ENCODE measurements at places on chromosomes 3 and 15. TPM values are rescaled to one million over a fixed set of nuclear protein-coding genes. Genes with fewer than 3 reads are reported as not detected.

Gene RSL24D1
- total RNA-seq = 116 TPM

GRCh38 chr15:78035321-78035751 lies 42.2 kb downstream of the TBC1D2B start:
- H3K36me3 ChIP-seq = peaks cover 42% of the 10 kb centered on the region
- peaks cover 91% of the 10 kb centered on the region for H3K4me1 ChIP-seq
- DNase-seq = no peak
- peak overlapping the region; percentile 84 for H3K27ac ChIP-seq
- H3K4me3 ChIP-seq = peak overlapping the region; percentile 17

GRCh38 chr3:188829576-188829975 lies 342.2 kb upstream of the TPRG1 start:
- H3K36me3 ChIP-seq = no peaks in the 10 kb centered on the region
- H3K4me3 ChIP-seq = no peak overlapping the region
- H3K4me1 ChIP-seq = peaks cover 7% of the 10 kb centered on the region
- no peak for DNase-seq

Gene CYP1A1
- 0.29 TPM for total RNA-seq

Gene MORC1
- not detected for total RNA-seq

- H3K36me3 ChIP-seq = peaks cover 2% of the 10 kb centered on the region
- H3K27ac ChIP-seq = no peak overlapping the region
These were observed 29.0 kb downstream of the CCDC80 start for GRCh38 chr3:112611752-112612515.

DNA sequence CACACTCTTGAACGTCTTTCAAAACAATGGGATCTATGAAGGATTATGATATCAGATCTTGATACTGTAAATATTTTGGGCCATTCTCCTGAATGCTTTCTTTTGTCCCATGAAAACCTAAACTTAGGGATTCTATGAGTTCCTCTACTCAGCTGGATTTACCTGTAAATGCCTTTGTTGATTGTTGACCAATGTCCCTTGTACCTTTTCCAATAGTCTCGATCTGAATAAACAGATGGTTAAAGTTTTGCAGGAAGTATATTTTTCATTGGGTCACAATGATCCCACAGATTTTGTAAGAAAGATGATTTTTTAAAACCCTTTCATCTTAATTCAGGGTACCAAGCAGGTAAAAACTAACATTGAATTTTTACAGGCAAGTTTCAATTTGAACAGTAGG lies 634.1 kb downstream of the FHIT start:
- no peak for DNase-seq
- H3K4me1 ChIP-seq = no peaks in the 10 kb centered on the region
- no peaks in the 10 kb centered on the region for H3K27me3 ChIP-seq
- H3K27ac ChIP-seq = no peak overlapping the region

- H3K27me3 ChIP-seq = no peaks in the 10 kb centered on the region
- DNase-seq = no peak
- H3K4me3 ChIP-seq = no peak overlapping the region
- H3K4me1 ChIP-seq = no peaks in the 10 kb centered on the region
- peaks cover 20% of the 10 kb centered on the region for H3K36me3 ChIP-seq
These were observed 14.6 kb downstream of the UBAP1L start for GRCh38 chr15:65100442-65100841.

Gene NEK10
- 0.57 TPM for total RNA-seq

DNA sequence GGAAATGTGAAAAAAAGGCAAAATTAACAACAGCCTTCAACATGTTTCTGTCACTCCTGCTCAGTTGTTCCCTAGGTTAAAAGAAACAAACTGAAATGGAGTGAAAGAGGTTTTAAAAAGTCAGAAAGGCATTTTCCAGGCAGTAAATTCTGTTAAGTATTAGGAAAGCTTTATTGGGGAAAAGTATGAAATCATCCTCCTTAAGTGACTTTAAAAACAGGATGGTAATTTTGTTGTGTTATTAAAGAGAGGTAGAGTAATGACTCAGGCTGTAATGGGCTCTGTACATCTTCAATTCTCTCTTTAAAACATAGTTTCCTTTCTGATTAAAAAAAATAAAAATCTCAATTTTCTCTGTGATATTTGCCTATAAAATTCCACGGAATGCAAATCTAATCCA lies 81.1 kb downstream of the OTOL1 start:
- H3K27me3 ChIP-seq = no peaks in the 10 kb centered on the region
- H3K4me1 ChIP-seq = no peaks in the 10 kb centered on the region
- H3K27ac ChIP-seq = no peak overlapping the region
- no peak overlapping the region for H3K4me3 ChIP-seq
- H3K36me3 ChIP-seq = no peaks in the 10 kb centered on the region
- DNase-seq = no peak

- DNase-seq = peak; percentile 86
- peak overlapping the region; percentile 100 for H3K27ac ChIP-seq
- H3K27me3 ChIP-seq = no peaks in the 10 kb centered on the region
These were observed 17.2 kb upstream of the ANKDD1A start for GRCh38 chr15:64894395-64895056.

DNA sequence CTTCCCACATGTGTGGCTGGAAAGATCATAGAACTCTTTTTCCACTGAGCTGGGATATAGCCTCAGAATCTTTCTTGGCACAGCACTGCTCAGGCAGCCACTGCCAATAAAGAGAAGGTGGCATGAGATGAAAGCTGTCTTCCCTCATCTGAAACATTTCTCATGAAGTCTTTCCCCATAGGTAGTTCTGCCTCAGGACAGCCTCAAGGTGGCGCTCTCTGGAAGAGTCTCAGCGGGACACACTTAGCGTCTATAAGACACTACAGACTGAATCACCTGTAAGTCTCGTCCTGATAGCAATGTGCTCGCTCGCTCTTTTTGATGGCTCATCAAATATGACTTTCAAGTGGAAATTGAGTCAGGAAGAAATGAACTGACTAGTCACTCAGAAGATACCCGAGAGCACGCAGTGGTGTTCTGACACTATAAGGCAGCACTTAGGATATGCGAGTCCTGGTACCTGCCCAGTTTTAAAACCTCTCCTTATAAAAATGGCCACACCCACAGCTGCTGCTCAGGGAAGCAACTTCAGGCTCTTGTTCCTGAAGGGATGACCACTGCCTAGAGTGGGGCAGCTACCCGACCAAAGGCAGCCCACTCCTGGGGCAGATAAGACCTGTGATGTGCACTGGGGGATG lies 269.5 kb downstream of the SUCLG2 start:
- peaks cover 25% of the 10 kb centered on the region for H3K4me1 ChIP-seq
- no peak overlapping the region for H3K27ac ChIP-seq
- no peak overlapping the region for H3K4me3 ChIP-seq
- no peak for DNase-seq

Gene NANOGP8
- total RNA-seq = not detected

DNA sequence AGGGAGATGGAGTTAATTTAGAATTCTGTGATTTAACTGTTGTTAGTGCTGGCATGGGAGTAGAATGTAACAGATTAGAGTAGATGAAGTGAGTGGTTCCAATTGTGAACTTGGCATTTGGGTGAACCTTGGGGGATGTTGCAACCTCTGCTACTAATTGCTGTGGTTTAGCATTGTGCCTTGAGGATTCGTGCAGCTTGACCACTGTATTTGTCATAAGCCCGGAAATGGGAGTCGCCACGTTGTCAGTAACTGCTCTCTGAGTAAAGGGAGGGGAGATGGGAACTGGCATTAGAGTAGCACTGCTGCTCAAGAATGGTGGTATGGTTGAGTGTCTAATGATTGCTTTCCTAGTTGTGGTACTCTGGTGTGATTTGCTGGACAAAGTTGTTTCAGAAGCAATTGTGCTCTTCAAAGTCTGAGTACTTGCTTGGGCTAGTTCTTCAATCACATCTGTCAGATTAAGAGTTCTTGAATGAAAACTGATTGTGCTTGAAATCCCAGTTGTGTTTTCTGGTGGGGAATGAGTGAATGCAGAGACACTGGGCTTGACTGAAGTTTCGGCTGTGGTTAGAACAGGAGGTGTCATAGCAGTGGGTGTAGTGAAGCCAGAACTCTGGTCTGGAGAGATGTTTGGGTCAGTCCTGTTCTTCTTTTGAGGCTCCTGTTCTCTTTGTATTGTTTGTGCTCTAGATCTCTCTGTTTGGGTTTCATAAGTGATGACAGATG lies 15.4 kb downstream of the IGSF10 start:
- no peak overlapping the region for H3K27ac ChIP-seq
- H3K36me3 ChIP-seq = no peaks in the 10 kb centered on the region
- DNase-seq = no peak
- H3K4me1 ChIP-seq = no peaks in the 10 kb centered on the region
- peaks cover 6% of the 10 kb centered on the region for H3K27me3 ChIP-seq

Gene KNG1
- not detected for total RNA-seq

Gene GABRA5
- total RNA-seq = not detected

DNA sequence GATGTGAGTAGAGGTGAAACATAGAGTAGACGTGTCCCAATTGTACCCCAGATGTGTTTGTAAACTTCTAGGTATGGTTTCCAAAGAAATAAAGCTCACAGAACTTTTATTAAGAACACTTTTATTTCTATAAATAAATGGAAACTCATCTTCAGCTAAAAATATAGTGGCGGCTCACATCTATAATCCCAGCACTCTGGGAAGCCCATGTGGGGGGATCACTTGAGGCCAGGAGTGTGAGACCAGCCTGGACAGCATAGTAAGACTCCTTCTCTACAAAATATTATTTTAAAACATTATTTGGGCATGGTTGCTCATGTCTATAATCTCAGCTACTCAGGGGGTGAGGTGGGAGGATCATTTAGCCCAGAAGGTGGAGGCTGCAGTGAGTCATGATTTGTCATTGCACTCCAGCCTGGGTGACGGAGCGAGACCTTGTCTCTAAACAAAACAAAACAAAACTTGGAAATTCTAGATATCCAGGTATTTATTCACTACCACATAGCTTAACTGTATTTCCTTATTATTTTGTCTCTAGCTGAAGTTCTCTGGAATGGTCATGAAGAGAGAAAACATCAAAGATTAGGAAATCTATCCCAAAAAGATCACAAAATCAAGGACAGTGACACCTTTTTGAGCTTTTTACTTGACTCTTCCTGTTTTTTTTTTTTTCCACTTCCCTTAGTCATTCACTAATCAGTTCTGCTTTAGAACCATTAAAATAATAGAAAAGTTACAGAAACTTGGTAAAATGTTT lies 258.1 kb downstream of the TIGIT start:
- no peaks in the 10 kb centered on the region for H3K4me1 ChIP-seq
- H3K4me3 ChIP-seq = no peak overlapping the region
- H3K36me3 ChIP-seq = no peaks in the 10 kb centered on the region
- no peak for DNase-seq

GRCh38 chr15:89999676-90000185 lies 1.4 kb upstream of the ZNF710 start:
- peak overlapping the region; percentile 45 for H3K4me3 ChIP-seq
- DNase-seq = no peak
- no peak overlapping the region for H3K27ac ChIP-seq
- H3K4me1 ChIP-seq = peaks cover 34% of the 10 kb centered on the region
- H3K36me3 ChIP-seq = peaks cover 3% of the 10 kb centered on the region

DNA sequence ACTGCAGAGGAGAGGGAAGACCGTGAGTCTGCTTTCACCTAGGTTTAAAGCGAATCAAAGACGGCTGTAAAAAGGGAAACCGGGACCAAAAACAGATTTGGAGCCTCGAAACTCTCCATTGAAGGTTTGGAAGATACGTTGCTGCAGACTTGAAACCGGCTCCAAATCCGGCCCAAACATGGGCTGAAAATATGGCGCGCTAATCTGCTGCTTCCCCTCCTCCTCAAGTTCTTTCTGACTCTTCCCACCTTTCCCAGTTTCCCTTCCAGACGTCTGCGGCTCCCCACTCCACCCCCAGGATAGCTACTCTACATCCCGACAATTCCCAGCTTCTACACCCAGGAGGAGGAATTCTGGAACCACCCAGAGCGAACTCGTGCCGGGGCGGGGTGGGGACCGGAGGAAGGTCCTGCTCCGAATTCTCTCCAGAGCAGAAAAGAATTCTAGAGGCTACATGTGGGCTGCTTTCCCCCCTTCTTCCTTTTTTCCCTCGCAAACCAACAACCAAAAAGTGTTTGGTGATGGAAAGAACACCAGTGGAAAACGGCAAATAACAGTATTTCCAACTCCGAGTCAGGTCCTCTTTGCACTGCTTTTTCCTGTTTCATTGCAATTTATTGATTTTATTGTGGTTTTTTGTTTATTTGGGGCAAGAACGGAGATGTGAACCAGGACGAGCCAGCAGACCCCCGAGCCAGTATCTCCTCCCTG lies 8.5 kb downstream of the EOMES start:
- H3K36me3 ChIP-seq = peaks cover 16% of the 10 kb centered on the region
- H3K4me1 ChIP-seq = peaks cover 37% of the 10 kb centered on the region
- peak overlapping the region; percentile 90 for H3K4me3 ChIP-seq
- no peak for DNase-seq

DNA sequence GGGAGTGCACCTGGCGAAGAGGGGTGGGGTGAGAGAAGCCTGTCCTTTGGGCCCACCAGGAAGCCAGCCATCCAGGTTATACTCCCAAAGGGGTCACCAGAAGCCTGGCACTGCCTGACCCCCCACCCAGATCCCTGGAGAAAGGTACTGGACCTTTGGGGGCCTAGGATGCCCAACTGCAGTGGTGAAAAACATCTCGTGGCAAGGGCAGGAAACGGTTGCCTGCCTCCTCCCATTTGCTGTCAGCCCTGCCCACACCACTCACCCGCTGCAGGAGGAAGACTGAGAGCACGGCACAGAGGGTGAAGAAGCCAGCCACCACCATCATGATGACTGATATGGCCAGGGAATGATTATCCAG lies 2.2 kb upstream of the ULK3 start:
- H3K27ac ChIP-seq = peak overlapping the region; percentile 98
- DNase-seq = peak; percentile 63
- peak overlapping the region; percentile 76 for H3K4me3 ChIP-seq
- peaks cover 39% of the 10 kb centered on the region for H3K36me3 ChIP-seq
- H3K27me3 ChIP-seq = no peaks in the 10 kb centered on the region

- DNase-seq = no peak
- no peak overlapping the region for H3K27ac ChIP-seq
- H3K4me3 ChIP-seq = no peak overlapping the region
- H3K27me3 ChIP-seq = no peaks in the 10 kb centered on the region
These were observed 156.0 kb downstream of the NAALADL2 start for GRCh38 chr3:175015056-175015635.

DNA sequence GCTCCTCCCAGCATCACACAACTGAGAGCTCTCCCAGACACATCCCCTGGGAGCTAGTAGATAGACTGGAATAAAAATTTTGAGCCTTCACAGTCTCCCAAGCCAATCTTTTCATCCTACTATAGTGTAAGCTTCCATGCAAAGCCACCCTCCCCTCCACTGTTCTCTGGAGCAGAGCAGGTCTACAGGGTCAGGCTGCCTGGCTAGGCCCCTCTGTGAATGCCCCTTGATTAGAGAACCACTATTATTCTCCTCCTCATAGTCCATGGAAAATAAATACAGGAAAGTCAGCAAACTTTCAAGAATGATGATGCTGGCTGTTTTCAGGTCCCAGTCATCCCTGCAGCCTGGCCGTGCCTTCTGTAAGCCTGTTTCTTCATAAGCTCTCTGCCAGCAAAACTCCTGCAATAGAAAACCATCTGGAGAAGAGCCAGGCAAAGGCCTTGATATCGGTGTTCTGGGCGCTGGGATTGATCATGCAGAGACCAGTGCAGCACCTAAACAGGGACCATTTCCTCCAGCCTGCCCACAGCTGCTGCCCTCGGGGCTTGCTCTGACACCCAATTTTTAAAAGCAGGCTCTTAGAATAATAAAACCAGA lies 51.7 kb downstream of the CRYGS start:
- no peak for DNase-seq
- H3K27ac ChIP-seq = no peak overlapping the region
- H3K27me3 ChIP-seq = peaks cover 9% of the 10 kb centered on the region
- peaks cover 11% of the 10 kb centered on the region for H3K4me1 ChIP-seq
- no peaks in the 10 kb centered on the region for H3K36me3 ChIP-seq

Gene SLC9C1
- not detected for total RNA-seq

- no peak overlapping the region for H3K27ac ChIP-seq
- no peaks in the 10 kb centered on the region for H3K27me3 ChIP-seq
- no peak overlapping the region for H3K4me3 ChIP-seq
- H3K4me1 ChIP-seq = peaks cover 4% of the 10 kb centered on the region
- H3K36me3 ChIP-seq = peaks cover 48% of the 10 kb centered on the region
These were observed 15.4 kb downstream of the IDH2 start for GRCh38 chr15:90086868-90087268.

Data from activated T-helper 1 cell treated with anti-CD3 and anti-CD28 coated beads, Interleukin-12 subunit alpha, Interleukin-12 subunit beta, Interleukin-2, Interleukin-4 antibody, amounts not matched to agents 30 ng/mL and 10 ng/mL and 1 ng/mL, durations not matched to agents 14 hours and 24 hours and 36 hours (primary cell).